ENCODE measurements at places on chromosomes 1 and 21.

DNA sequence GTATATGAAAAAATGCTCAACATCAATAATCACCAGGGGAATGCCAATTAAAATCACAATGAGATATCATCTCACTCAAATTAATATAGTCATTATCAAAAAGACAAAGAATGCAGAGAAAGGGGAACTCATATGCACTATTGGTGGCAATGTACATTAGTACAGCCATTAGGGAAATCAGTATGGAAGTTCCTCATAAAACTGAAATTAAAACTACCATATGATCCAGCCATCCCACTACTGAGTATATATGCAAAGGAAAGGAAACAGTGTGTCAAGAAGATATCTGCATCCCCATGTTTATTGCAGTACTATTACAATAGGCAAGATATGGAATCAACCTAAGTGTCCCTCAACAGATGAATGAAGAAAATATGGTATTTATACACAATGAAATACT is 32.1 kb upstream of the TEKT2 start:
- H3K27ac ChIP-seq = no peak overlapping the region
- no peaks in the 10 kb centered on the region for H3K4me1 ChIP-seq
- H3K36me3 ChIP-seq = peaks cover 28% of the 10 kb centered on the region
- H3K4me3 ChIP-seq = no peak overlapping the region

DNA sequence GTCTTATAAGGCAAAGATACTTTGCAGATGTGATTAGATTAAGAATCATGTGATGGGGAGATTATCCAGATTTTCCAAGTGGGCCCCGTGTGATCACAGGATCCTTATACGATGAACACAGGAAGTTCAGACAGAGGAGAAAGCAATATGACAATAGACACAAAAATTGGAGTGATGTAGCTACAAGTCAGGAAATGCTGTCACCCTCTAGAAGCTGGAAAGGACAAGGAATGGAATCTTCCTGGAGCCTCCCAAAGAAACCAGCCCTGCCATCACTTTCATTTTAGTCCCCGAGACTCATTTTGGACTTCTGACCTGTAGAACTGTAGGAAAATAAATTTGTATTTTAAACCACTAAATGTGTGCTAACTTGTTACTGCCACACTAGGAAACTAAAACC is 61.9 kb upstream of the C1orf21 start:
- H3K4me1 ChIP-seq = no peaks in the 10 kb centered on the region
- no peak overlapping the region for H3K27ac ChIP-seq
- H3K36me3 ChIP-seq = no peaks in the 10 kb centered on the region
- peaks cover 7% of the 10 kb centered on the region for H3K27me3 ChIP-seq

- H3K27me3 ChIP-seq = no peaks in the 10 kb centered on the region
- DNase-seq = peak; percentile 76
- H3K4me1 ChIP-seq = peaks cover 40% of the 10 kb centered on the region
- H3K36me3 ChIP-seq = peaks cover 49% of the 10 kb centered on the region
Measured at GRCh38 chr1:235866205-235866912, at the start of gene LYST. TSS of gene LYST (minus strand) at chr1:235866906. CDS start at chr1:235830417, 36,489 bp downstream.

GRCh38 chr1:227883073-227883520 is 64.6 kb downstream of the WNT9A start:
- H3K36me3 ChIP-seq = no peaks in the 10 kb centered on the region
- DNase-seq = no peak
- no peak overlapping the region for H3K4me3 ChIP-seq
- H3K4me1 ChIP-seq = peaks cover 19% of the 10 kb centered on the region

DNA sequence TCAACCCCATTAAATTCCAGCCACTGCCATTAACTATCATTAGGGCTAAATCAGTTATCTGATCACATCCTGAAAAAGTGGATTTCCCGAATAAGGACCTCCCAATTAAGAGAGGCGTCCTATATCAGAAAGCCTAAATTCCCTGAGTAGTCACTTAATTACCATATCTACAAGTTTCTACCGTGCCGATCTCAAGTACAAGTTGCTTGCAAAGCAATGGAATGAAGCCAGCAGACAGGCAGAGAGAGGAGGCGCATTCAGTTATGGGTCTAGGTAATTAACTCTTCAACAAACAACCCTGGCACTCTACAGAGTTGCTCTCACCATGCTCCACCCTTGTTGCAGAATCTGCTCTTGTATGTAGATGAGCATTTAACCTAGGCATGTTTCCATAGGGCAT is 494.6 kb upstream of the RUNX1 start:
- H3K27me3 ChIP-seq = peaks cover 5% of the 10 kb centered on the region
- H3K27ac ChIP-seq = no peak overlapping the region
- DNase-seq = no peak
- H3K36me3 ChIP-seq = no peaks in the 10 kb centered on the region

DNA sequence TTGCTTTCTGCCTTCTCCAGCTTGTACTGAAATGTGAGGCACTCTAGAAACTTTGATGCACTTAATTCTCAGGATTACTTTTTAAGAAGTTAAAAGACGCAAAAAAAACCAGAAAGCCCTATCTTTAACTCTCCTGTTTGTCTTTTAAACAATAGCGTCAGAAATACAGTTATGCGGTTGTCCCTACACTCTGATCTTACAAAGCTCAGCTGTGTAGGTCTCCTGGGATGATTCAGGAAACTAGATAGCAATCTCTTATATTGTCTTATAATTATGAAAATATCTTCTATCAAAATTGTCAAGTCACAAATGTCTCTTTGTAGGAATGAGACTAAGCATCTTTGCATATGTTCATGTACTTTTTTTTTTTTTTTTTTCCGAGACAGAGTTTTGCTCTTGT is 26.9 kb upstream of the RCAN3 start:
- DNase-seq = no peak
- peaks cover 11% of the 10 kb centered on the region for H3K36me3 ChIP-seq
- H3K4me1 ChIP-seq = peaks cover 13% of the 10 kb centered on the region

- H3K4me1 ChIP-seq = peaks cover 85% of the 10 kb centered on the region
- DNase-seq = no peak
- peak overlapping the region; percentile 95 for H3K27ac ChIP-seq
- no peaks in the 10 kb centered on the region for H3K36me3 ChIP-seq
- no peaks in the 10 kb centered on the region for H3K27me3 ChIP-seq
Measured at GRCh38 chr1:41743366-41743765, 175.4 kb downstream of the HIVEP3 start.

DNA sequence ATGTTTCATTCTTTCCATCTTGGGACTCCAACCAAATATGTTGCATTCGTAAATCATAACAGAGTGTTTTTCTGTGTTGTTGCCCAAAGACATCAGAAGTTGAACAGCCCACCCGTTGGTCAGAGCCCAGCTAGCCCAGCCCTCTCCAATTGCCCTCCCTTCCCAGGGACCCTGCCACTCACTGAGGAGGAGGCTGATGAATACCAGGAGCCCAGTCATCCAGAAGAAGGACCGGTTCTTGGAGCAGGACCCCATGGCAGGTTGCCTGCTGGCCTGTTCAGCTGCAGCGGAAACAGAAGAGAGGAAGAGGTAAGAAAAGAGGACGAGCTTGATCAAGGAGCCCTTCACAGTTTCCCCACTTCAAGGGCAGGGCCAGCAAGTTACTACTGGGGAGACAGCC is 172.2 kb upstream of the ETV3 start:
- H3K4me3 ChIP-seq = no peak overlapping the region
- no peak overlapping the region for H3K27ac ChIP-seq
- no peak for DNase-seq

DNA sequence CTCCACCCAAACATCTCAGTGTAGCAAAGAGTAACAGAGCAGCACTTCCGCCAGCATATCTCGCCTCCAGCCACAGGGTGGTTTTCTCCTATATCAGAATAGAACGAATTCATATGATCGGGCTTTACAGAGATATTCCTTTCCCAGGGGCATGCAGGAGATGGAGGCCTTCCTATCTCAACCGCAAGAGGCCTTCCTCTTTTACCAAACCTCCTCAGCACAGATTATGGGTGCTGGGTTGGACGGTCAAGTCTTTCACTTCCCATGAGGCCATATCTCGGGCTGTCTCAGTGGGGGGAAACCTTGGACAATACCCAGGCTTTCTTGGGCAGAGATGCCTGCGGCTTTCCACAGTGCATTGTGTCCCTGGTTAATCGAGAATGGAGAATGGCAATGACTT is 65.8 kb downstream of the OVGP1 start:
- no peaks in the 10 kb centered on the region for H3K36me3 ChIP-seq
- H3K4me3 ChIP-seq = no peak overlapping the region
- no peak overlapping the region for H3K27ac ChIP-seq

DNA sequence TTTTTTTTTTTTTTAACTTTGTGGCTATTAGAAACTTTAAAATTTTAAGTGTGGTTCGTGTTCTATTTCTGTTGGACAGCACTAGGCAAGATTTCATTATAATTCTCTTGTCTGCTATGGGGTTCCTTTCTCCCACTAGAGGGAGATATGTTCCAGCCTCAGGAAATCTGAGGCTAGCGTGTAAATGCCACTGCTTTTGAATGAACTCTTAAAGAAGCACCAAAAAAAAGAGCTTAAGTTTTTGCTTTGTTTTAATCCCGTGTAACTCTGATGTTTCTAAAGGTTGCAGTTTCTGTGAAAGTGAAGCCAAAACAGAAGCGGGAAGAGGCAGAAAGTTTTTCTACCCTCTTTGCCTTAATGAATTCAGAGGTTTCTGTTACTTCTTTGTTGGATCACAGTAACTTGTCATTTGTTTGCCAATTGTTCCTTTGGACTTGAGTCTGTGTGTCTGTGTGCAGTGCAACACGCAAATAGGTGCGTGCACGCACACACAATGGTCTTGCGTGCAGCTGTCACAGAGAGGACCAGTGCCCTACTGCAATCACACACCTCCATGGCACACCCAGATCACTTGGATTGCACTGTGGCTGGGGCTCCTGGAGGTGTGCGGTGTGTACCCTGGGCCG is 32.3 kb downstream of the HHAT start:
- peaks cover 4% of the 10 kb centered on the region for H3K4me1 ChIP-seq
- no peaks in the 10 kb centered on the region for H3K27me3 ChIP-seq
- no peak for DNase-seq
- H3K4me3 ChIP-seq = no peak overlapping the region

DNA sequence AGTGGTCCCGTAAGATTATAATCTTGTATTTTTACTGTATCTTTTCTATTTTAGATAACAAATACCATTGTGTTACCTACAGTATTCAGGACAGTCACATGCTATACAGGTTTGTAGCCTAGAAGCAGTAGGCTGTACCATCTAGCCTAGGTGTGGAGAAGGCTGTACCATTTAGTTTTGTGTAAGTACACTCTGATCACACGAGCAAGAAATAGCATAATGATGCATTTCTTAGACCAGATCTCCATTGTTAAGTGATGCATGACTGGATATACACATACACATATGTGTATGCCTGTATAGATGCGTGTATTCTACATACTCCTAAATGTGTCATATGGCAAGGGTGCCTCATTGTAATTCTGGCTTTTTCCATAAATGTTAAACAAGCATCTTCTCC is 33.9 kb downstream of the GALNT2 start:
- peaks cover 18% of the 10 kb centered on the region for H3K36me3 ChIP-seq
- no peak overlapping the region for H3K4me3 ChIP-seq
- no peak overlapping the region for H3K27ac ChIP-seq
- peaks cover 52% of the 10 kb centered on the region for H3K4me1 ChIP-seq
- no peak for DNase-seq

- no peak overlapping the region for H3K4me3 ChIP-seq
- DNase-seq = no peak
- H3K27ac ChIP-seq = no peak overlapping the region
- H3K36me3 ChIP-seq = no peaks in the 10 kb centered on the region
Measured at GRCh38 chr1:219945795-219946194, 17.4 kb upstream of the SLC30A10 start.

DNA sequence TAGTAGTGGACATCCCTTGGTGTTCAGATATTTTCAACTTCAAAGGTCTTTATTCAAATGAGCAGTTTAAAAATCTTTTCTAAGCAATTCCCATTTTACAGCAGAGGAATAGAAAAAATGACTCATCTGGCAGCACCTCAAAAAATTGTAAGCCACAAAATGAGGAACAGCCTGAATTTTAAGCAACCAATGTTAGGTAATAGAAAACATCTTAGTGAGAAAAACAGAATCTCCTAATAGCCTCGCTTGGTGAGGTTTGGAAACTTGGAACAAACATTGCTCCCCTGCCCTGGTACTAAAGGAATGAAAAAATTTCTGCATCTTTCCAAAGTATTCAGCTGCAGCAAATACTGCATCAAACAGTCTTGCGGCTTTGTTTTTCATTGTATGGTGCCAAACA is 264.4 kb downstream of the NTNG1 start:
- H3K4me3 ChIP-seq = no peak overlapping the region
- H3K27me3 ChIP-seq = peaks cover 1% of the 10 kb centered on the region
- H3K4me1 ChIP-seq = no peaks in the 10 kb centered on the region
- H3K27ac ChIP-seq = no peak overlapping the region

DNA sequence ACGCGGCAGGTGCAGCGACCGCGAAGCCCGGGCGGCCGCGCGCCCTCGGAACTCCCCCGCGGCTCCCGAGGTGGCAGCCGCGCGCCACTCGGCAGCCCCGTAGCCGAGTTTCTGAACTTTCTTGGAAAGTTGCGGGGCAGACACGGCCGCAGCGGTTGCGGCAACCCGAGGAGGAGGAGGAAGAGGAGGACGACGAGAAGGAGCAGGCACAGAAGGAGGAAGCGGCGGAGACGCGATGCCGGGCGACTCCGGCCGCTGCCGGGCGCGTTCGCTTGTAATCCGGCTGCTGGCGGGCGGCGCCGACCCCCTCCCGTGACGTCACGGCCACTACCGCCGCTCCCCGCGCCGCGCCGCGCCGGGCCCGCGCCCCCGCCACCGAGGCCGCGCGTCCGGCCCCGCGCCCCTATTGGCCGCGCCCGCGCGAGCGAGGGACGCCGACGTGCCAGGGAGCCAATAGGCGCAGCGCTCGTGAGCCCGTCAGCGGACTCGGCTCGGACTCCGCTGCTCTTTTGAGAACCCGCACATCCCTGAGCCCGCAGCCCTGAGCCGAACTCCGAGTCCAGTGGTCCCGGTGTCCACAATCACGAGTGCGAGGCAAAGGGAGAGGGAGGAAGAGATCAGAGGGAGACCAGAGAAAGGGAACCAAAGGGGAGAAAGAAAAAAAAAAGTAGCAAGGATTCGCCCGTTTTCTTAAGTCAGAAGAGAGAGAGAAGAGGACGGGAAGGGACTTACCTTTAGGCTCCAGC is 736 bp upstream of the BARHL2 start:
- no peak overlapping the region for H3K27ac ChIP-seq
- peaks cover 18% of the 10 kb centered on the region for H3K36me3 ChIP-seq
- peaks cover 17% of the 10 kb centered on the region for H3K4me1 ChIP-seq
- peak overlapping the region; percentile 62 for H3K4me3 ChIP-seq
- no peak for DNase-seq

- H3K27ac ChIP-seq = no peak overlapping the region
- peaks cover 7% of the 10 kb centered on the region for H3K36me3 ChIP-seq
- DNase-seq = no peak
Measured at GRCh38 chr1:109904105-109904817, 6.4 kb upstream of the CSF1 start.

DNA sequence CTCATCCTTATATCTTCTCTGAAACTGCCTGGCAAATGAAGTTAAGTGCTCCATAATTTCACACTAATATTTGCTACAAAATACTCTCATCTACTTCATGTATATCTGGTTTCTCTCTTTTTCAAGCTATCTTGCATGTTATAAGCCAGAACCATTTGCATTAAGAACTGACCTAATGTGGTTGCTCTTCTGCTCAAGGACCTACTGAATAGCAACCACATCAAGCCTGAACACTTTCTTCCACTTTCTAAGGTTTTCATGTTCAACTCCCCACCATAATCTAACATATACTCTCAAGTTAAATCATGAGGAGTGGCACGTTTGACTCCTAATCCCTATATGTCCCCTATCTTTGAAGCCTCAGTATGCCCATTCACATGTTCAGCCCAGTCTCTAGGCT is 27.2 kb downstream of the RGS1 start:
- peaks cover 1% of the 10 kb centered on the region for H3K27me3 ChIP-seq
- no peak overlapping the region for H3K4me3 ChIP-seq
- no peak overlapping the region for H3K27ac ChIP-seq
- no peak for DNase-seq

Measured in activated CD8-positive, alpha-beta T cell treated with anti-CD3 and anti-CD28 coated beads for 36 hours (primary cell).